Fibroblast of the conjunctiva (primary cell): ENCODE measurements at places on chromosomes 7 and 10.

DNA sequence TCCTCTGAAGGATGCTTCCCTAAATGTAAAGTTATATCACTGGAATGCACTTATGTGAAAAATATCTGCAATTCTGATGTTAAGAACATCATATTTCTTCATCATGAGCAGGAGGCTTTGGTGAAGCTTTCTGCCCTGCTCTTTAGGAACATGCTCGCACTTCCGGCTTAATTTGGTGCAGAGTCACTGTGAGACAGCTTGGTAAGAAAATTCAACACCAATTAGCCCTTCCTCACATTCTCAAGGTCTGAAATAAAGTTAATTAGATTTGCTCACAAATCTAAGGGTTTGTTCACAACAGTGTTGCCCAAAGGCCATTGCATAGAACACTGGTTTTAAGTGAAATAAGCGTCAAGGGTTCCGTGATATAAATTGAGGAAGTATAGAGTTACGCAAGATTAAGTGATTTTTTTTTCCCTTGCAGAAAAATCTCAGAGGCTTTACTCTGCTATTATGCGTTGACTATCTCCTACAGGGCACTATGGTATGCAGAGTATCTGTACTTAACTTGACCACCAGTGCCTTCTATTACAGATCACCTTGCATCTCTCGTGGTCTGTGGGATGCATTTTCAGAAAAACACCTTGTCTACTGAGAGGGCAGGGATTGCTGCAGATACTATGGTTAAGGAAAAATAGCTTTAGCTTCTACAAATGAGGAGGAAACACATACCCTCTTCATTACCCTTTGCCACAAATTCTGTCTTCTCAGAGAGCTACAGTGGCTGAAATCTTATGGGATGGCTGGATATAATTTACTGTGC lies 953.9 kb downstream of the TYW1 start:
- no peak for DNase-seq

DNA sequence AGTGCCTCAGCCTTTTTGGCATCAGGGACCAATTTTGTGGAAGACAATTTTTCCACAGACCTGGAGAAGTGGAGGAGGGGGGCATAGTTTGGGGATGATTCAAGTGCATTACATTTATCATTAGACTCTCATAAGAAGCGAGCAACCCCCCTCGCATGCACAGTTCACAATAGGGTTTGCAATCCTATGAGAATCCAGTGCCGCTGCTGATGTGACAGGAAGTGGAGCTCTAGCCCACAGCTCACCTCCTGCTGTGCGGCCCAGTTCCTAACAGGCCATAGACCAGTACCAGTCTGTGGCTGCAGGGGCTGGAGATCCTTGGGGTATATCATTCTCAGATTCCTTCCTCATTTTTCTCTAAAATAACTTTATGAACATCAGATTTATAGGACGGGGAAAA lies 50.8 kb downstream of the ATAD1 start:
- DNase-seq: no peak

GRCh38 chr7:127959770-127960169 lies 71.5 kb downstream of the LRRC4 start:
- no peak for DNase-seq

DNA sequence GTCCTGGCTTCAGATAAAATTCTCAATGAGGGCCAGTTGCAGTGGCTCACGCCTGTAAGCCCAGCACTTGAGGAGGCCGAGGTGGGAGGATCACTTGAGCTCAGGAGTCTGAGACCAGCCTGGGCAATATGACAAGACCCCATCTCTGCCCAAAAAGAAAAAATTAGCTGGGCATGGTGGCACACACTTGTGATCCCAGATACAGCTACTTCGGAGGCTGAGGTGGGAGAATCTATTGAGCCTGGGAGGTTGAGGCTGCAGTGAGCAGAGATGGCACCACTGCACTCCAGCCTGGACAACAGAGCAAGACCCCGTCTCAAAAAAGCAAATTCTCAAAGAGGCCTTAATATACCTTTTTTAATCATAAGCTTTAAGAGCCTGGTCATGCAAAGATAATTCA lies 142.9 kb downstream of the CUX1 start:
- DNase-seq: no peak

- no peak for DNase-seq
Measured at GRCh38 chr7:155312633-155313032, 15.0 kb downstream of the INSIG1 start.

- DNase-seq: no peak
Measured at GRCh38 chr10:43430926-43431663, 5.8 kb upstream of the ZNF487 start.

DNA sequence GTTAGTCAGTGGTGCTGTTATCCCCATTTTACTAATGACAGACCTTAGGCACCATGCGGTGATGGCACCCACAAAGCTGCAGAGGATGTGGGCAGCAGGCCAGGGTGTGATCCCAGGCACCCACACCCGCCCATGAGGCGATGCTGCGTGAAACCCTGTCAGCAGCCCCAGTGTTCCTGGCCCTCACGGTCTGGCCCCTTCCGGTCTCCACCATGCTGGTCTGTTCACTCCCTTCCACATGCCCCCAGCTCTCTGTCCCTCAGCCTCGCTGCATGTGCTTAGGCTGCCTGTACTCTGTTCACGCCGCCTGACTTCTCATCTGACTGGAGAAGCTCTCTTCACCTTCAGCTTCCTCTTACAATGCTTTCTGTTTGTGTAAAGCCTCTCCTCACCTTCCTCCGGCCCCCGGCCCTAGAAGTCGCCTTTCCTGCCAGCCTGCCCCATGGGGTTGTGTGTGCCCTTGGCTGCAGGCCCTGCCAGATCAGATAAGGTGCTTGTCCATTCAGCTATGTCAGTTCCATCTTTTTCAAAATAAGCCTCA lies 17.6 kb upstream of the ORAI2 start:
- no peak for DNase-seq

DNA sequence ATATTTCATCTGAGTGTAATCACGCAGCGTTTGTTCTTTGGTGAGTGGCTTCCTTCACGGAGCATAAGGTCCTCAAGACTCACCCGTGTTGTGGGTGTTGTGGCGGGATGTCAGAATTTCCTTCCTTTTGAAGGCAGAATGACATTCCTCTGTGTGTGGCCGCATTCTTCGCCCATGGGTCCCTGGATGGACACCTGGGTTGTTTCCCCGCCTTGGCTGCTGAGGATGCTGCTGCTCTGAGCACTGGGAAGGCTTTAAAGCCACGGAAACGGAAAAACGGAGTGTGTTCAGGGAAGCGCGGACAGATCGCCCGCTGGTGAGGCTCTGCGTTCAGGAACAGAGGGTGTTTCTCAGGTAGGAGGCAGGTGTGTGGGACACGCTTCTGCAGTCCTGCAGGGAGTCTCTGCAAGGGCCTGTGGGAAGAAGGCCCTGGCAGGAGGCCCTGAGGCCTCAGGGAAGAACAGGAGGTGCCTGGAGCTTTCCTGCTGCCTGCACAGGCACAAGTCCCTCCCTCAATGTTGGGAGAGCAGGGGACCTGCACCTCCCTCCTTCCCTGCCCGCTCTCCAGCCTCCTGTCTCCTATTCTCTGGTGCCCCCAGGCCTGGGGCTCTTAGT lies 35.7 kb upstream of the SHH start:
- DNase-seq: no peak

DNA sequence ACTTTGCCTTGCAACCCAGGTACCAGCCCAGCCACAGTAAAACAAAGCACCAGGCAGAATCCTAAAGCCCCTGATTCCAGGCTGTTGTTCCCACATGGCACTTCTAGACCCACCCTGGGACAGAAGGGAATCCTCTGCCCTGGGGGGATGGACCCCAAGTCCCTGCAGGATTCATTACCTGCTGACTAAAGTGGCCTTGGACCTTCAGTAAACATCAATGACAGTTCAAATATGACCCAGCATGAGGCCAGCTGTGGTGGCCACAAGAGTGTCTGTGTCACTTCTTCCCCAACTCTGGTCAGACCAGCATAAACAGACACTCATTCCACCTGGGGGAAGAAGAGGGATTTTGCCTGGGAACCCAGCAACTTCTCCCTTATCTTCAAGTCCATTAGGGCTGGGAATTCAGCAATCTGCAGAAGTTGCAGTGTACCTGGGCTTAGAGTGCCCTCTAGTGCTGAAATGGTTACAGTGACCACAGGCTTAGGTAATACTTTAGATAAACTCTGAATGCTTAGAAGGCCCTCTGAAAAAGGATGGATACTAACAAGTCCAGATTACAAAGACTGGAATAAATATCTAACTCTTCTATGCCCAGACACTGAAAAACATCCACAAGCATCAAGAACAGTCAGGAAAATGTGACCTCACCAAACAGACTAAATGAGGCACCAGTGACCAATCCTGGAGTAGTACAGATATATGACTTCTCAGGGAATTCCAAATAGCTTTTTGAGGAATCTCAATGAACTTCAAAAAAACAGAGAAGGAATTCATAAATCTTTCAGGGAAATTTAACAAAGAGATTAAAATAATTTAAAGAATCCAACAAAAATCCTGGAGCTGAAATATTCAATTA lies 108.5 kb upstream of the TMEM168 start:
- DNase-seq: peak; percentile 56

DNA sequence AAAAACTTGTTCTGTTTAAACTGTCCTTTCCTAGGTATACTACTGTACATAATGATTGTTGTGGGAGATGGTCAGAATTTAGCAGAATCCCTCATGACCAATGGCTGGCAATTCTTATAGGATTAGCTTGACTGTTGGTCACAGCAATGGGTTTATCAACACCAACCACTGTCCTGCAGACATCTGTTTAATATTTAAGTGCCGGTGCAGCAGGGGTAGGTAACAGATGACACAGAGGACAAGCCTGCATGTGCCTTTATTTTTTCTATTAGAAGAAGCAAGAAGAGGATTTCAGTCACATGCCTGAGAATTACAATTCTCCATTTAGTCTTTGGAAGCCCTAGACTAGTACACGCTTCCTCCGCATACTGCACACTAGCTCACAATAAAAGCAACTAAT lies 48.4 kb downstream of the CCDC6 start:
- DNase-seq: no peak

DNA sequence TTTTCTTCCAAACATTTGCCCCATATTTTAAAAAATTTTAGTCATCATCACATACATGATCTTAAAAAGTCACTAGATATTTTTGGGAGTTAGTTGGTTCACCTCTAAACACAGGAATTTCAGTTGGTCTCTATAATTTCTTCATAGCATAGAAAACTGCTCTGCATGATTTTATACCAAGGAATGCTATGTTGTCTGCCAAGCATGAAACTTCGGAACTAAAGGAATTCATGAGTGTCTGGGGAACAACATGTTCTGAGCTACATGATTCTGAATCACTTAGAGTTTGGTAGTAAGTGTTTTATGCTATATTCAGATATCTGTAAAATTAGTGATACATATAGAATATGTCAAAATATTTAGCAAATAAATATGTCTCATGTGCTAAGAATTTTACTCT lies 957.8 kb downstream of the GATA3 start:
- DNase-seq: peak; percentile 63

DNA sequence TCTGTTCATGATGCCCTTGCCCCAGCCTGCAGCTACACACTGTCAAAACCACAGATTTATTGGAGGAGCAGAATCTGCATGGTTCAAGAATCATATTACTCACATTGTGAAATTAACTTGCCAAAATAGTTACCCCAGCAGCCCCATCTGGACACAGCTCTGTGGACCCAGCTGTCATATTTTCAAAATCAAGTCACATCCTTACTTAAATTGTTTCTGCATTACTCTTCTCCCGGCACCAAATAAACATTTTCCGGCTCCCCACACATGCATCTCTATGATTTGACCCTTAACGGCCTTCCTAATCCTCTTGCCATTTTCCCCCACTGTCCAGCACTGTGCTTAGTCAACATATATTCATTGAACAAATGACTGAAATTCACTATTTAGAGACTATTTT lies 43.8 kb upstream of the GPR26 start:
- DNase-seq: no peak

- DNase-seq: no peak
Measured at GRCh38 chr7:497946-498655, 21.5 kb downstream of the PDGFA start.

DNA sequence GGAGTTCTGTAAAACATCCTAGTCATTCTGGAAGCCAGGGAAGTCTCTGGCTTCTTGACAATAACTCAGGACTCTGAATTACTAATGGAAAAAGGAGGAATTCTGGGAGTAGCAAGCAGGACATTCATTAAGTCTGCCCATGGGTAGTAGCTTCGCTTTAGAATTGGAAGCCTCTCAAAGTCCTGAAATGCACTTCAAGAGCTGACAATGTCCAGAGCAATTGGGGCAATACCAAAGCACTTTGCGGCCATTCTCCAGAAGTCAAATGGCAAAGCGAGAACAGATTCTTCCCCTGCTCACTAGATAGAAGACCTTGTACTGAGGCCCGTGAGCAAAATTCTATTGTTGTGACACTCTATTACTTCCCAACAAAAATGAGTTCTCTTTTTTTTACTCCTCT lies 150.3 kb upstream of the FRMD4A start:
- no peak for DNase-seq
